Activated CD4-positive, CD25-positive, alpha-beta regulatory T cell (primary cell): ENCODE measurements at places on chromosomes 1 and 21.

DNA sequence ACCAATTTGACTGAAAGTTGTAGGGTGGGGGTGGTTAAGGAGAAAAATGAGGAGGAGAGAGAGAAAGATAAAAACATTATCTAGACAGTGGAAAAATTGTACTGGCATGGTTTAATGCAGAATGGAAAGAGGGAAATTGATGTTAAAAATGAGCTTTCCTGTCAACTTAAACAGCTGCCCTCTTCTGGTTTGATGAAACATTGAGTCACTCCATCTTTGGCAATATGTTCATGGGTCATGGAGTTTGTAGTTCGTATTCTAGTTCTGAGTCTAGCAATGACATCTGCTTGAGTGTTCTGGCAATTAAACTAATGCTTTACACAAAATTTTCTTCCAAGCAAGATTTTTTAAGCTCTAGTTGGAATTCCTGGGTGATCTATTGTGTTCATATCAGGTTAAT lies 9.6 kb downstream of the ZNF648 start:
- DNase-seq = no peak

DNA sequence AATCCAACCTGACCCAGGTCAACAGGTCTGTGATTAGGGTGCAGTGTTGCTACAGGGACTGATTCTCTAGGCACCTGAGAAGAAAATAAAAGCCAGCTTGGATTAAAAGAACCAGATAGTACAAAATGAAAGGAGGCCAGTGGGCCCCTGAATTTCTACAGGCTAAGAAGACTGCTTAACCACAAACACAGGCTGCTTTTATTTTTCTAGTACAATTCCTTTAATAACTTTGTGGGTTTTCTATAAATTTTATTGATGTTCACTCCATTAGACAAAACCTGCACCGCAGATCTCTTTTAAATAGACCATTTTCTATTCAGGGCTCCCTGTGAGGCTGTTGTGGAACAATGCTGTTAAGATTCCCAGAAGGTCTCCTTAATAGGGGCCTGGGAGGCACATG lies 9.7 kb upstream of the PRMT2 start:
- no peak for DNase-seq

DNA sequence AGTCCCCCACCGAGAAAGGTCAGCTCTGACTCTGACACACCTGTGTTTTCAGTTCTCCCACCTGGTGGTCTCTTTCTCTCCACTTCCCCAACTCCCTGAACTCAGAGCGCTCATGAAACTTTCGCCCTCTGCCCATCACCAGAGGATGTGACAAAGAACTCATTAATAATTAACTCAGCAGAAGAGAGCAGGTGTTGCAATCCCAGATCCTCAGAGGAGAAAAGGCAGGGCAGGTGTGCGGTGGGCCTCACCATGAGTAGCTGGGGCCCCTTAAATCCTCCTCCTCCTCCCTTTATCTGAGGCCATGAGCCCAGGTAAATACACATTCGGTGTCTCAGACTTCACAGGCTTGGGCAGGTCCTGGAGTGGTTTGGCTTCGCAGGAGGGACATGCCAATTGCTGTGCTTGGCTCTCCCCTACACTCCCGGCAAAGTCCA lies 1.7 kb upstream of the LAMB3 start:
- DNase-seq = no peak

- peak; percentile 52 for DNase-seq
These were observed 521 bp upstream of the NADK start for GRCh38 chr1:1778663-1779319.

DNA sequence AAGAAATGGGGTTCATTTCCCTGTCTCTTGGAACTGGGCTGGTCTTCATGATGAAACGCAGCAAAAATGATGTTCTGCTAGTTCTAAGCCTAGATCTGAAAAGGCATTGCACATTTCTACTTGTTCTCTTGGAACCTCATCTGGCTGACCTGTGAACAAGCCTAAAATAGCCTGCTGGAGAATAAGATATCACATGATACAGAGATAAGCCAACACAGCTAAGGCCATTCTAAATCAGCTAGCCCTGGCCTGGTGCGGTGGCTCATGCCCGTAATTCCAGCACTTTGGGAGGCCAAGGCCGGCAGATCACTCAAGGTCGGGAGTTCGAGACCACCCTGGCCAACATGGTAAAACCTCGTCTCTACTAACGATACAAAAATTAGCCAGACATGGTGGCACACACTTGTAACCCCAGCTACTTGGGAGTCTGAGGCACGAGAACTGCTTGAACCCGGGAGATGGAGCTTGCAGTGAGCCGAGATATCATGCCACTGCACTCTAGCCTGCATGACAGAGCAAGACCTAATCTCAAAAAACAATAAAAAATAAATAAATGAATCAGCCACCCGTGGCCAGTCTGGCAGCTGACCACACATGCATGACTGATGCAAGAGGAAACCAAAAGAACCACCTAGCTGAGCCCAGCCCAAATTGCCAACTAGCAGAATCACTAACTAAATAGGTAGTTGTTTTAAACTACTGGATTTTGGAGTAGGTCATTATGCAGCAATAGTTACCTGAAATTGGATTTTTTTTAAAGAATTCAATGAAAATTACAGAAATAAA lies 18.0 kb downstream of the CD244 start:
- no peak for DNase-seq

DNA sequence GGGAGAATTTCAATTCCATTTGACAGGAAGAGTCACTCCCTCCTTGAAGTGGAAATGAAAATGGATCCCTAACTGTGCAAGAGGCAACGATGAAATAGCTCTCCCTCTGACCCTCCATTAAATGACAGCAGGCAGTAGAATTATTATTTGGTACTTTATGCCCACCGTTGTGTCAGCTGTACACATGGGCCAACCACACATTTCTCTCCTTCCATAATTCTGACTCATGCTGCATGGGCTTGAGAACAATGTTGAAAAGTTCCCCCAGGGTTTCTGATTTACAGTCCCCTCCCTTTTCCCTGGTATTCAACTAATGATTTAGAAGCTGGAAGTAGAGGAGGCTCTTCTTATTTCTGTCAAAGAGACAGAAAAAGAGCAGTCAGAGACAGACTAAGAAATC lies 103.5 kb downstream of the RGS7 start:
- DNase-seq = no peak

GRCh38 chr1:43277116-43277876 lies 7.5 kb downstream of the TMEM125 start:
- no peak for DNase-seq

DNA sequence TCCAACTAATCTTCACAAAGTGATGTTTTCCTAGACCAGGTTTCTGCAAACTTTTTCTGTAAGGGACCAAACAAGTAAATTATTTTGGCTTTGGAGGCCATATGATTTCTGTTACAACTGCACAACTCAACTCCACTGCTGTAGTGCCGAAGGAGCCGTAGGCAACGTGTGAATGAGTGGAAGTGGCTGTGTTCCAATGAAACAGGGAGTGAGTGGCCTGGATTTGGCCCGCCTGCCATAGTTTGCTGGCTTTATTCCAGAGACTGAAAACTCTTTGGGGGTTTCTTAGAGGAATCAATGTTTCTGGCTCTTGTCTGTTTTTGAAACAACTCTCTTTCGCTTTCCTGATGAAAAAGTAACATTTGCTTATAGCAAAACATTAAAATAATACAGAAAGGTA lies 12.6 kb upstream of the ACTL8 start:
- DNase-seq = no peak

- DNase-seq = no peak
These were observed 4.2 kb upstream of the NLRP3 start for GRCh38 chr1:247411621-247412327.

DNA sequence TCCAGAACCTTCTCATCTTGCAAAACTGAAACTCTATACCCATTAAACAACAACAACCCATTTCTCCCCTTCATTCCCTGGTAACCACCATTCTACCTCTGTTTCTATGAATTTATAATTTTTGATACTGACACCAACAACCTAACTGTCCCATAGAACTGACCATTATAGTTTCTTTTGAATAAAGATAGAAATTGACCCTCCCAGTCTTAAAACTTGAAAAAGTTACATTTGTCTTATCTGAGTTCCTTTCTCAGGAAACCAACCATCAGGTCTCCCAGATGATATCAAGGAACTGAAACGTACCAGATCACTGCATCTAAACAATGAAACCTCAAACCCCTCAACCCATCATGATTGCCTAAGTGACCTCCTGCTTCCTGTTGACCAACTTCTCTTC lies 27.1 kb downstream of the RNF115 start:
- DNase-seq = no peak

GRCh38 chr1:204384636-204385352 lies 25.1 kb upstream of the PLEKHA6 start:
- no peak for DNase-seq

DNA sequence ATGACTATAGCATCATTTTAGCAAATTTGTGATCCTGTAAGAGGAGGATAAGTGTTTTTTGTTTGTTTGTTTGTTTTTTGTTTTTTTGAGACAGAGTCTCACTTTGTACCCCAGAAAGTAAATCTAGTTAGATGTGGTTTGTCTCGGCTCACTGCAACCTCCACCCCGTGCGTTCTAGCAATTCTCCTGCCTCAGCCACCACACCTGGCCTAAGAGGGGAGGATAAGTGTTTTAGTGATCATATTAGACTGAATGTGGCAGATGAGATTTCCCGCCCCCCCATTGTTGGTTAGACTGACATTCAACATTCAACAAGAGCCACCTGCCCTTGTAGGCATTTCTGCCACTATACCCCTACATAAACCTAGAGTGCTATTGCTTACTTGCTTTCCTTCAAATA lies 98.5 kb downstream of the OSBPL9 start:
- DNase-seq = no peak

DNA sequence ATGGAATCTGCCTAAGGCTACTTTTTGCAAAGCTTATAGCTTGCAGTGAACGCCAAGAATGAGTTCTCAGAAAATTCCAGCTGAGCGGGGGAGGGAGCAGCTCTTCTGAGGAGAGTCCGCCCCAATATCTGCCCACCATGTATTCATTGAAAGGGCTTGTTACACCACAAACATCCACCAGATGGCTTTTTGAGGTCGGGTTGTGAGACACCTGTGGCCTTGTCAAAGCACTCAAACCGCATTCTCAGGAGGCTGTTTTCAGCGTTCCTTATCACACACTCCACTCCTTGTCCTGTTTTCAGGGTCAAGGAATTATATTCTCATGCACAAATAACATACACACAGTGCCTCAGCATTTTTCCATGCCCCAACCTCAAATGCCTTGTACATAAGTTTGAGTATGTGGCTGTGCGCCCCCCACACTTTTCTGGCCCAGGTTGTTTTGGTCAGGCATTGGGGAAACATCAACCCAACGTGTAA lies 3.9 kb upstream of the C4BPB start:
- DNase-seq = peak; percentile 8

- no peak for DNase-seq
These were observed 42.1 kb upstream of the NEGR1 start for GRCh38 chr1:72324451-72324850.

DNA sequence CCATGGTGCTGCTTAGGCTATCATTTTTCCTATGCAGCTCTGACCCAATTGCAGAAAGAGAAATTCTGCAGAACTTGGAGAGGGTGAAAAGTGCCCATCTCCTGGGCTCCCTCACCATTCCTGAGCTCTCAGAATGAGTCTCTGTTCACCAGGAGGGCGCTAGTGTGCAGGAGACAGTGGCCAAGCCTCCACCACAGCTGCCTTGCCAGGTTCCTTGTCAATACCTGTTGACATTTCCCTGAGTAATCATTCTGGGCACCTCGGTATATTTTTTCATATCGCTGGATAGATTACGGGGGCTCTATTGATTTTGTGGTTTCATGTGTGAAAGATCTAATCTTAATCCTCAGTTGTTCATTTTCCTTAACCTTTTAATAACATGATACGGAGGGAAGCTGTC lies 13.0 kb upstream of the C8B start:
- no peak for DNase-seq

DNA sequence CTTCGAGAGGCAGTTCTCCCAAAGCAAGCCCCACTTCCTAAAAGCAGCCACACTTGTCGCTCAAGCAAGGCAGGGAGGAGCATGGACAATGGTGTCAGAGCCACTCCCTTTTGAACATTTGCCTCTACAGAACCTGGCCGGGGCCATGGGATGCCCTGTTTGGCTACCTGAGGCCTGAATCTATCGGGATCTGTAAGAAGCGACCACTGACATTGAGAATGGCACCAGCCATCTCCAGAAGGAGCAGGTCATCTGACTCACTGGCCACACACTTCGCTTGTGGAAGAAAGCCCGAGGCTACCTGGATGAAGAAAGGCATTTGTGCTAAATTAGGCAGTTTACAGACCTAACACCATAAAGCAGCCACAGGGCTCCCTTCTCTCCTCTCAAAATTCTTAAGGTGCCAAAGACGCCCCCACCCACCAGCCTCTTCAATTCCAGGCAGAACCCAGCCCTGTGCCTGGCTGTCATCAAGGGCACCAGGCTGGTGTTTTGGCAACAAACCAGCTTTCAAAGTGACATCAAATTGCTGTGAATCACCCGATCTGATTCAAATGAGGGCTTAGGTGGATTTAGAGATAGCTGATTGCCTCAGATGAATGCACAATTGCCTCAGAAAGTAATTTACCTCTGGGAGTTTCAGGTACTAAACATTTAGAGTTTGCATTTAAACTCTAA lies 104.8 kb downstream of the ETS2 start:
- no peak for DNase-seq

DNA sequence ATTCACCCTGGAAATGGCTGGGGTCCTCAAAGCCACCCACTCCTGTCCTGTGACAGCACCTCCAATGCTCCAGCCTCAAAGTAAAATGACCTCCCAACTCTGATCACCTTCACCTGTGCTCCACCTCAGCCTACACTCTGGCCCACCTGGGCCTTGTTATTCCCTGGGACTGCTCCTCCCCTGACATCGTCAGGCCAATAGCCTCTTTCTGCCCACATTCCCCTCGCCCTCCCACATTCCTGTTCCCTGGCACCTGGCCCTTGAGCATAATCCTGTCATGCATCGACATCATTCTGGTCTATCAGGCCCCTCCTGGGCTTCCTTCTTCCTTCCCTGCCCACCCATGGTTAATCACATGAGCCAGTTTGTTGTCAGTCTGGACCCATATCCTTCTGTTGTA lies 13.2 kb upstream of the BCAR3 start:
- DNase-seq = no peak

- no peak for DNase-seq
These were observed 68.3 kb upstream of the KCND3 start for GRCh38 chr1:112057736-112058135.

- no peak for DNase-seq
These were observed 48.0 kb upstream of the ZNF281 start for GRCh38 chr1:200457810-200458209.

GRCh38 chr1:17994046-17994445 lies 113.6 kb upstream of the IGSF21 start:
- no peak for DNase-seq

DNA sequence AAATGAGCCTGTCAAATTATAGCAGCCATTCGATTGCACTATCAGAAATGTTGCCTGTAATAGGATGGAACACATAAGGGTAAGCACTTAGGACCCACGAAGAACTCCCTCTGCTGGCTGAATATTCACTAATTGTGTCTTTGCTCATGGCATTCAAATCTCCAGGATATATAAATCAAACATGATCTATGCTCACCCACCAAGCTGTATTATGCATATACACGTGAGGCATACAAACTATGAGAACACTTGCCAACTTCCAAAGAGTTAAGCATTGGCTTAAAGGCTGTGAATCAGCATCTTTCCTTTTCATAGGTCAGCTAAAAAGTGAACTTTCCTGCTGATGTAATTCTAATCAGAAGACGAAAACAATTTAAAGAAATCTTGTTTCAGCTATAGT lies 34.5 kb downstream of the TMPRSS15 start:
- DNase-seq = no peak

- DNase-seq = no peak
These were observed 14.8 kb downstream of the DCST2 start for GRCh38 chr1:155018617-155019348.

- no peak for DNase-seq
These were observed 59.3 kb upstream of the PTGFRN start for GRCh38 chr1:116850436-116850835.

- DNase-seq = no peak
These were observed 105.8 kb downstream of the TBX19 start for GRCh38 chr1:168386492-168386891.
